ENCODE measurements at places on chromosomes 7 and 10.
A peak's percentile ranks its signal among the peaks of the same experiment; 100 is the strongest.

DNA sequence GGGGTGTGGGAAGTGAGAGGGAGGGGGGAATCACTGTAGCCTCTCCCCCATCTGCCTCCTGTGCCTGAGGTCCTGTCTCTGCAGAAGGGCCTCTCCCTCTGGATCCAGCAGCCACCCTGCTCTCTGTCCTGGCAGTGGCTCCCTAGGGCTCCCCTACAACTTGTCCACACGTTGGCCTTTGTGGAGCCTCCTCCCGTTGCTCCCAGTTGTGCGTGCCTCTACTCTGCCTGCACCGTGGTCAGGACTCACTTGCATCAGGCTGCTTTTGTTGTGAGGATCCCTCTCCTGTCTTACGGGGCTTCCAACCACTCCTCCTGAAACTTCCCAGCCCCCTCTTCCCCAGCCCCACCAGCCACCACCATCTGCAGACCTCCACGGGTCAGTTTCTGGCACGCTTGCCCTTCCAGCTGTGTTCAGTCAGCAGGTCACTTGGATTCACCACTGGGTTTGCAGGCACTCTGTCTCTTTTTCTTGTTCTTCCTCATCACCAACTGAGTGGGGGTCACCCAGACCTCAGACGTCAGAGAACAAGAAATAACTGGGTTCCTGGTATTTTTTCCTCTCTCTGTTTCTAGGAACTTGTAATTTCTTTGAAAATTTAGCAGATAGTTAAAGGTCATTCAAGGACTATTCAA, 62.3 kb downstream of the RAMP3 start:
- DNase-seq, result no peak

GRCh38 chr7:1712907-1713501, 42.9 kb downstream of the ELFN1 start:
- DNase-seq, result no peak

- no peak for DNase-seq
These were observed 197.1 kb downstream of the SORCS1 start for GRCh38 chr10:106967452-106967851.

- DNase-seq, result no peak
These were observed 207.3 kb upstream of the LRGUK start for GRCh38 chr7:133919810-133920209.

- no peak for DNase-seq
These were observed 101.0 kb downstream of the DIP2C start for GRCh38 chr10:588246-589165.

DNA sequence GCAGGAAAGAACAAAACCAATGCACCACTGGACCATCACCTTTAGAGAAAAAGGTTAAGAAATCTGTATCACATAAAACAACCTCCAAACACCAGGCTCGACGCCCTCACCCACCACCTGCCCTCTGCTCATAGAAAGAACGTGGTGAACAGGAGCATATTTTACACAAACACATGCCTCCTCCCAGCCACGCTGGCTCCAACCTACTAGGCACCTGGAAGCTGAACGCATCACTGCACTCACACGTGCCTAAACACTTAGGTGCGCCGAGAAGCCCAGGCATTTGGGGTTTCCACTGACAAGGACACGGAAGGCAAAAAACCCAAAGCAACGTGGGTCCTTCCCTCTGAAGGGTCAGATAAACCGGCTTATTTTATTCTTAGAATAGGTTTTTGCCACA, 56.0 kb downstream of the PTPRN2 start:
- peak; percentile 75 for DNase-seq

DNA sequence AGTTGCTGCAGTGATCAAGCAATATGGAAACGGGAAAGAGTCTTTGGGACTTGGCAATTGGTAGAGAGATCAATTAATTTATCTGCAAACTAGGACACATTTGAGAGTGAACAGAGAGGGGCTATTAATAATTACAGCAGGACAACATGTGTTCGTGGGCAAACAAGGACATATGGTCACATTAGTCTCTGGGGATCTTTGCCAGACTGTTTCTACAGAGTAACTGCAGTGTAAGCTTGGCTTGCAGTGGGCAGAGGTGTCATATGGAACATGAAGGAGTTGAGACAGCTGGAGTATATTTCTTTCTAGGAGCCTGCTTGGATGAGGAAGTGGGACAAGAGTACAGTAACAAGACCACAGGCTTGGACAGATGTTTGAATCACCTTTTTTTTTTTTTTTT, 232.1 kb upstream of the LYZL1 start:
- DNase-seq, result no peak

GRCh38 chr7:68420342-68421192, 1177.7 kb upstream of the AUTS2 start:
- no peak for DNase-seq

- no peak for DNase-seq
These were observed 1.6 kb upstream of the HILPDA start for GRCh38 chr7:128453836-128454804.

DNA sequence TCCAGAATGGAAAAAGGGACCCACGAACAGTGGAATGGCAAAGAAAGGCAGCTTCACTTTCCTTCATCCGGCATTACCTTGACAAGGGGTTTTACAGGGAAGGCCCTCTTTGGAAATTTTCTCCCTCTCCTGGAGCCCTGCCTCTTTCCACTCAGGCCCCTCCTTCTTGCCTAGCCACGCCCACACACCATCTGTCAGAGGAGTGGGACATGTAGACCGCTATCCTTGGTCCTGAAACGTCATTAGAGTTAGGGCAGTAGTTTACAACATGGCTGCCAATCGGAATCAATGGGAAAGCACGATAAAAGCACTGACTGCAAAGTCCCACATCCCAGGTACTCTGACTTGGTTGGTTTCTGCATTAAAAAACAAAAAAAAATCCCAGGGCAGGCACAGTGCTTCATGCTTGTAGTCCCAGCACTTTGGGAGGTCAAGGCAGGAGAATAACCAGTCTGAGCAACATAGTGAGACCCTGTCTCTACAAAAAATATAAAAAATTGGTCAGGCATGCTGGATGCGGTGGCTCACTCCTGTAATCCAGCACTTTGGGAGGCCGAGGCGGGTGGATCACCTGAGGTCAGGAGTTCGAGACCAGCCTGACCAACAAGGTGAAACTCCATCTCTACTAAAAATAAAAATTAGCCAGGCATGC, 96.4 kb downstream of the MARCHF5 start:
- DNase-seq, result no peak

DNA sequence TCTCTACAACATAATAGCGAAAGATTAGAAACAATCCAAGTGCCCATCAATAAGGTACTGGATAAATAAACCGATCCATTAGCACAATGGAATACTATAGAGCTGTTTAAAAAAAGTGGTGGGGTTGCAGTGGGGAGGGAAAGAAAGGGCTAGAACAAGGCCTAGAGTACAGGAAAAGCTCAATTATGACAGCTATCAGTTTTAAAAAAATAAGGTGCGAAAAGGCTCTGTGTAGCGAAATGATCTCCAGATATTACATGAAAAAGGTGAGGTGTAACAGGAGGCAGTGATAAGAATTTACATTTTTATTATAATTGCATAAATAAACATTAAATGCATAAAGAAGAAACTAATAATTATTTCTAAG, 30.8 kb downstream of the CYTH3 start:
- no peak for DNase-seq

- no peak for DNase-seq
These were observed 10.4 kb downstream of the ATG9B start for GRCh38 chr7:151013733-151014497.

GRCh38 chr7:44100458-44101302, 3.5 kb upstream of the AEBP1 start:
- no peak for DNase-seq

DNA sequence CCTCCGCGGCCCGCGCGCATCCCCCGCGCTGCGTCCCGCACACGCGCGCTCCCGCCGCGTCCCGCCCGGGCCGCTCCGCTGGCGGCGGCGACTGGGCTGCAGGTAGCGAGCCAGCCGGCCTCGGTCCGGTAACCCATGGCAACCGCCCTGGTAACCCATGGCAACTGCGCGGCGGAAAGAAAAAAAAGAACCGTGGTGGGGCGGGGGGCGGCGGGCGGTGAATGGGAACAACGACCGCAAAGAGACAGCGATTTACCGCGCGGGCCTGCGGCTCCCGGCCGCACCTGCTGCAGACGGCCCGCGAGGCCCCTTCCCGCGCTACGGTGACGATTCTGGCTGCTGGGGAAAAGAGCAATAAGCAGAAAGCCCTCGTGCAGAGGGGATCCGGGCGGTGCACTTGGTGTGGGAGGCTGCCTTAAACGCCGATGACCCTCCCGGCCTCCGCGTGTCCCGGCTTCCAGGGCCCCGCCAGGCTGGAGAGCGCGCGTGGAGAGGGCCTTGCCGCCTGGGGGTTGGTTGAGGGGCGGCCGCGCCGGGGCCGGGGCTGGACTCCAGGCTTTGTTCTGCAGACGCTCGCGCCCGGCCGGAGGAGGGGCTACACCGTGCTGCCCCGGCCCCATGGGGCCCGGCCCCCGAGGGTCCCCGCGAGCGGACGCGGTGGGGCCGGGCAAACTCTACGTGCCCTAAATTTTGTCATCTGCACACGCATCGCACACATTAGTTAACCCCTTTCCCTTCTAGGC, 84.7 kb downstream of the SNX10 start:
- no peak for DNase-seq

DNA sequence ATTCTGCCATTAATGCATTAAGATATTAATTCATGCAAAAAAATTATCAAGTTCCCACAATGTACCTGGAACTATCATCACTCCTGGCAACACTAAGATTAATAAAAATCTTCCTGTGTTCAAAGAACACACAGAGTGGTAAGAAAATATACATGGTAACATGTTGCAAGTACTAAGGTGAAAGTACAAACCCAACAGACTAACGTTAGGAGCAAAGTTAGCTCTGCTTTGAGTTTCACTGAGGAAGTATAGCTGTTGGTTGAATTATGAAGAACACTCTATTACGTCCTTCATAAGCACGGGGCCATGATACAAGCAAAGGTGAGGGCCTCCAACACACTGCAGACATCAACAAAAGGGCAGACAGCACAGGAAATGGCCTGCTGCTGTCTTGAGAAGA, 5.8 kb downstream of the ZNF33B start:
- DNase-seq, result no peak

- DNase-seq, result no peak
These were observed 19.1 kb downstream of the UBTD1 start for GRCh38 chr10:97517778-97518300.
